ENCODE measurements at places on chromosomes 7 and 10.

DNA sequence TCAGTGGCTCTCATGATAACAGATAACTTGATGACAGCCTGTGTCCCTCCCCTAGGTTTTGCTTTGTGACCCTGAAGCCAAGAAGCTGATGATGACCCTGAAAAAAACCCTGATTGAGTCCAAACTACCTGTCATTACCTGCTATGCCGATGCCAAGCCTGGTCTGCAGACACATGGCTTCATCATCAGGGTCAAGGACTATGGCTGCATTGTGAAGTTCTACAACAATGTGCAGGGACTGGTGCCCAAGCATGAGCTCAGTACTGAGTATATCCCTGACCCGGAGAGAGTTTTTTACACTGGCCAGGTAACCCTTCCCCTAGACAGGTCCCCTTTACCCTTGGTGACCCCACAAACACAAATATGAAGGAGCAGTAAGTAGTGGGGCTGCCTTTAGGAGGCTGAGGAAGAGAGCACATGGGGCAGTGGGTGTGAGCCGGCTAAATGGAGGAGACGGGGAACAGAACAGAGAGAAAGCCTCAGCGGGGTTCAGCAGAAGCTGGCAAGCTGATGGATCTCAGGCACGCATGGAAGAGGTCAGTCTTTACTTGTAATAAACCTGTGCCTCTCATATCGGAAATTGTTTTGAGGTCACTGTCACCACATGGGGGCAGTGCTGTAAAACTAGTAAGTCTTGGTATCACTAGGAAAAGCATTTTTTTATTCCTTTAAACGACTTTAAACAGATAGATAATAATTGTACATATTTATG, 20.2 kb downstream of the PDCD11 start:
- DNase-seq: no peak

DNA sequence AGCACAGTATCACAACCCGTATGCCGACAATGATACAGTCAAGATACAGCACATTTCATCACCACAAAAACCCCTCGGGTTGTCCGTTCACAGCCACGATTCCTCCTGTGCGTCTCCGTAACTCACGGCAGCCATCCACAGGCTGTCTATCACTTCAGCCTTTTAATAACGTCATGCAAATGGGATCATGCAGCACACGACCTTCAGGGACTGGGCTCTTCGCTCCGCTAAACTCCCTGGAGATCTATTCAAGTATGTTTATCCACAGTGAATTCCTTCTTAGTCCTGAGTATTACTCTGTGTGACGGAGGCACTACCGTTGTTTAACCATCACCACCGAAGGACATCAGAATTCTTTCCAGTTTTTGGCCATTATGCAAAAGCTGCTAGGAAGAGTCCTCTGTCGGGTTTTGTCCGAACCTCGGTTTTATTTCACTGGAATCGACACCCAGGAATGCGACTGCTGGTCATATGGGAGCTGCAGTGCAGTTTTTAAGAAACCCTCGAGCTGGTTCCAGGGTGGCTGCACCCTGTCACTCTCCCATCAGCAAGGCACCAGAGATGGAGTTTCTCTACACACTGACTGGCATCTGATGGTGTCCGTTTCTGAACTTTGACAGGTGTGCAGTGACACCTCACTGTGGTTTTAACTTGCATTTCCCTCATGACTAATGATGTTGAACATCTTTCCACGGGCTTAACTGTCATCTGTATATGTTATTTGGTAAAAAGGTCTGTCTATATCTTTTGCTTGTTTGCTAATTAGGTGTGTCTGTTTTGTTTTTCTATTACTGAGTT, 193.6 kb downstream of the MAD1L1 start:
- no peak for DNase-seq

DNA sequence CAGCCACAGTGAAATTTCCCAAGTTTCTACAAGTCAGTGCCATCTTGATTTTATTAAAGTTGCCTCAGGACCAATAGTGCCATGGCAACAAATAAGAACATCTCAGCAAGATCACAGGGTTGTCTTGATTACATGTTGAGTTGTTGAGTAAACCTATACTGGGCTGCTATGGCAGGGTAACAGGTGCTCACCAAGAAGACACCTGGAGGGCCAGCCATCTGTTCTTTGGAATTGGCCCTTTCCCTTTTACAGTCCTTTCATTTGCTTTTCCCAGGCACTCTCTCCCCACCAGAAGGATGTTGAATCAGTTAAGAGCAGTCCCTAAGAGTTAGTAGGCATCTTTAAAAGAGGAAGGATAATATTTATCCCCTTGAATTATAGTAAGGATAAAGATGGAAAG, 582.0 kb downstream of the TNS3 start:
- DNase-seq: no peak

GRCh38 chr7:18145160-18145559, 117.5 kb upstream of the PRPS1L1 start:
- no peak for DNase-seq

- DNase-seq: no peak
These were observed 34.7 kb downstream of the HYCC1 start for GRCh38 chr7:22979251-22979650.

DNA sequence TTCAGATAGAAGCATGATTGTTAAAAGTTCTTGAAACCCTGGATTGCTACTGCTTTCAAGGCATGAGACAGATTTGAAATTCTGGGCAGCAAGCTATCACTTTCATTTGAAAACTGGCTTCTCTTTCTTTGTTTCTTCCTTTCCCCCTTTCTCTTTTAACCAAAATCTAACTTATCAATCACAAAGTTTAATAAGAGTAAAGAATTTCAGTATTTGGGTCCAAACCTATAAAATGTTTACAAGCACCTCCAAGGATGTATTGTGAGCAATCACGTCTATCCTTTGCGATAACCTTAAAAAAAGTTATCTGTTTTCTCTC, 21.6 kb upstream of the RPA3 start:
- no peak for DNase-seq

GRCh38 chr7:111741811-111742240, 179.5 kb upstream of the IMMP2L start:
- DNase-seq: peak; percentile 51

DNA sequence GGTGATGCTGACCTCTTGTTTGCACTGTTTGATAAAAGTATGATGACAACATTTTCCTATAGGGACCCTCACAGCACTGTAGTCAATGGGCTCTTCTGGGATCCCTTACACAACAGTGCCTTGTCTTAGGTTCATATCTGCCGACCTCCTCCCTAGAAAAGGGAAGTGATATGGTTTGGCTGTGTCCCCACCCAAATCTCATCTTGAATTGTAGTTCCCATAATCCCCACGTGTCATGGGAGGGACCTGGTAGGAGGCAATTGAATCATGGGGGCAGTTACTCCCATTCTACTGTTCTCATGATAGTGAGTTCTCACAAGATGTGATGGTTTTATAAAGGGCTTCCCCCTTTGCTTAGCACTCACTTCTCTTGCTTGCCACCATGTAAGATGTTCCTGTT, 23.1 kb downstream of the ZC3HAV1 start:
- no peak for DNase-seq

- peak; percentile 7 for DNase-seq
These were observed 207.2 kb upstream of the SVIL start for GRCh38 chr10:29841724-29842649.

DNA sequence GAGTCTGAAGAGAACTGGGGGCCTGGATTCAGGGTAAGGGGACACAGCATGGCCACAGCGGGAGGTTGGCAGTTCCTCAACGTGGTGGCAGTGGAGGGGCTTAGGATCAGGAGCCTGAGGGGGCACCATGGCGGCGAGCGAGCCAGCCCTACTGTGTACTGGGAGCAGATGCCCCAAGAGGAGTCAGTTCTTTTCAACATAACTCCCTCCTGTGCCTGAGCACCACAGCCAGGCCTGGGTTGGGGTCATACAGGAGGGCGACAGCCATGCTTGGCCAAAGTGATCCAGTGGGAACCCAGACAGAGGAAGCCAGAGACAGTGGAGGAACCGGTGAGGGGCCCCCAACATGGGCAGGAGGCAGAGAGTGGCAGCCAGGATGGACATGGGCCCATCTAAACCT, 65.8 kb downstream of the MICALL2 start:
- DNase-seq: no peak

- no peak for DNase-seq
These were observed 15.6 kb downstream of the BCCIP start for GRCh38 chr10:125838802-125839575.

GRCh38 chr7:101058355-101058754, 26.9 kb upstream of the TRIM56 start:
- no peak for DNase-seq

DNA sequence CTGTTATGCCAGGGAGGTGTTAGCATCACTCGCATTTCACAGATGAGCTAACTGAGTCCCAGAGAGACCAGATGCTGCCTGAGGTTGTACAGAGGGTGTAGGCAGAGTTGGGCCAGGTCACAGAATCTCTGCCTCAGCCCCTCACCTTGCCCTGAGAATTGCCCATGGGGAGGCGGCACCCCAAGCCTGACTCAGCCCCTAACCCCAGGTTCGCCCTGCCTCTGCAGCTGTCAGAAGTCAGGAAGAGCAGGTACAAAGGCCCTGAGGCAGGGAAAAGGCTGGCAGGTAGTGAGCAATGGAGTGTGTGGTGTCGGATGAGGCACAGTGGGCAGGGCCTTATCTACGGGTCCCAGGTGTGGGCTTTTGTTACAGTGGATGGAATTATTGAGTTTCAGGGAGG, 79.4 kb downstream of the MYL10 start:
- no peak for DNase-seq

- DNase-seq: no peak
These were observed 22.4 kb downstream of the GNG11 start for GRCh38 chr7:93943816-93944540.

DNA sequence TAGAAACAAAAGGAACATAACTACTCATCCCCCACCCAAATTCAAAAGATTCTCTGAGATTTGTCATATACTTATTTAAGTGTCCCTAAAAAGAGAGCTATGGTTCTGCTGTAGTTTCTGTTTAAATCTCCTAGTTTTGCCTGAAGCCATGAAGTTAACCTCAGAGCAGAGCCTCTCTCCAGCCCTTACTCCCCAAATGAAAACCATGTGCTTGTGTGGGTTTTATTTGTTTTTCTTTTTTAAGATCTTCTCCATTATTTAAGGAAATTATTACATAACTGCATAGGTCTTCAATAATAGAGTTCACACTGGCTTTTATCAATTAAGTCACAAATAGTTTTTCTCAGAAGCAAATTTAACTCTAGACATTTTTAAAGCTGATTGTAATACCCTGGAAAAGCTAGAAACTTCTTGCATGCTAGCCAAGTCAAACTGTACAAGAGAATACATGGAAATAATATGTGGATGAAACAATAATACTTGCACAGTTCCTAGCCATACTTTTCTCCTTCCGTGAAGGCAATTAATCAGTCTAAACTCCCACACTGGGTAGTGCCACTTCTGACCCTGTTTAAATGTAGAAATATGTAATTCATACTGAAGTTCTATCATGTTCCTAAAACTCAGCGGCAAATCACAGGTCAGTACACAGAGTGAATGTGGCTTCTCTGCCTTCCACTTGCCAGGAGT, 579.7 kb downstream of the SUGCT start:
- DNase-seq: no peak
